ENCODE measurements at places on chromosomes 2 and 18.

DNA sequence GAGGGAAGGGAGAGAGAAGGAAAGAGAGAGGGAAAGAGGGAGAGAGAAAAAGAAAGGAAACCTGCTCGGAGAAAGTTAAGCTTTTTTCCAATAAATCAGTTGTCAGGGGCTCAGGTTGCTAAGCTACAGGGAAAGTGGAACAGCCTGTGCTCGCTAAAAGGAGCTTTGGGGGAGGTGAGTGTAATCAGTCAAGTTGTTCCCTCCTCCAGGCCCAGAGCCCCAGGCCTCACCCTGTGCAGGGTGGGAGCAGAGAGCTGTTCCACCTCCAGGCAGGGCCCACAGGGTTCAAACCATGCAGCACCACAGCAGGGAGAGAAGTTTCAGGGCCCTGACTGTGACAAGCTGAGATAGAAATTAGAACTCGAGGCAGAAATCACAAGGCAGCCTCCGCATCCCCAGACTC lies 56.4 kb upstream of the PPP1CB start:
- no peak for DNase-seq

GRCh38 chr2:57987835-57988573 lies 58.6 kb upstream of the VRK2 start:
- DNase-seq = no peak

DNA sequence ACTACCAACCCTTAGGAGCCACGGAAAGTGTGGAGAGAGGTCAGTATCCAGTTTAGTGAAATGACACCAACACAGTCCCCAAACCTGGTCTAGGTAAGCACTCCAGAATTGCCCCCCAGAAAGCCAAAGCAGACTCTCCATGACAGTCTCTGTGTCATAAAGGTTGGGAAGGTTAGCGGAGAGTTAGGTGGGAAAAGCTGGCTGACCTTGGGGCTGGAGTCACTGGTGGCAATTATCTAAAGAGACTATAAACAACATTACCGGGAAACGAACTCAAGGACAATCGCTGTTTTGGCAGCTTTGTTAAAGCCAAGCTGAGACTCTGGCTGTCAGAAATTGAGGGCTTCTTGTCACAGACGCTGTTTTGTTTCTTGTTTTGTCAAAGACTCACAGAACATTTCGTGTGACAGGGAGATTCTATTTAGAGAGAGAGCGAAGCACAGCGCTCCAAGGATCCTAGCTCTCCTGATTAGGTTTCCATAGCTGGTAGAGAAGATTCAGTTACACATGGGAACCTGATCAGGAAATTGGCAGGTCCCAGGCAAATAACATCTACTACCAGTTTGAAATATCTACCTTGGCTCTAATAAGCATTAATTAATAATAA lies 111.3 kb downstream of the LNPK start:
- no peak for DNase-seq

GRCh38 chr2:85504778-85505261 lies 34.1 kb upstream of the MAT2A start:
- peak; percentile 99 for DNase-seq

DNA sequence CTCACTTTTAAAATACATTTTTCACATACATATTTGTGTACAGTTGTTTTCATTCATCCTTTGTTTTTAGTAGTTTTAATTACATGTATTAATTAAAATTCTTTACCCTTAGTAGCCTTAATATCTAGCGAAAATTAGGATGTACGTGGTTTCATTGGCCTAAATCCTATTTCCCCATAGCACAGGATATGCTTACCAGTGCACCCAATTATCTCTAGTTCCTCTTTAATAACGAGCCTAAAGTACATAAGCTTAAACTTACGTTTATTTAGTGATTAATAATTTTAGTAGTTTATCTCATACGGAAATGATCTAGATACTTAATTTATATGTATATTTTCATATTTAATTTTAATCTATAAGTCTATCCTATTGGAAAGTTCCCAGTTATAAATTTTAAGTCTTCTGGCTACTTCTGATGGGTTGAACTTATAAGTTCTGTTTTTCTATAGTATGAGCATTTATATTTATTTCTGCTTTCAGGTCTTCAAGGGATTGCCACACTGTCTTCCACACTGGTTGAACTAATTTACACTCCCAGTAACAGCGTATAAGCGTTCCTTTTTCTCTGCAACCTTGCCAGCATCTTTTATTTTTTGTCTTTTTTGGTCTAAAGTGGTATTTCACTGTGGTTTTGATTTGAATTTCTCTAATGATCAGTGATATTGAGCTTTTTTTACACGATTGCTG lies 21.4 kb upstream of the RUFY4 start:
- DNase-seq = no peak

DNA sequence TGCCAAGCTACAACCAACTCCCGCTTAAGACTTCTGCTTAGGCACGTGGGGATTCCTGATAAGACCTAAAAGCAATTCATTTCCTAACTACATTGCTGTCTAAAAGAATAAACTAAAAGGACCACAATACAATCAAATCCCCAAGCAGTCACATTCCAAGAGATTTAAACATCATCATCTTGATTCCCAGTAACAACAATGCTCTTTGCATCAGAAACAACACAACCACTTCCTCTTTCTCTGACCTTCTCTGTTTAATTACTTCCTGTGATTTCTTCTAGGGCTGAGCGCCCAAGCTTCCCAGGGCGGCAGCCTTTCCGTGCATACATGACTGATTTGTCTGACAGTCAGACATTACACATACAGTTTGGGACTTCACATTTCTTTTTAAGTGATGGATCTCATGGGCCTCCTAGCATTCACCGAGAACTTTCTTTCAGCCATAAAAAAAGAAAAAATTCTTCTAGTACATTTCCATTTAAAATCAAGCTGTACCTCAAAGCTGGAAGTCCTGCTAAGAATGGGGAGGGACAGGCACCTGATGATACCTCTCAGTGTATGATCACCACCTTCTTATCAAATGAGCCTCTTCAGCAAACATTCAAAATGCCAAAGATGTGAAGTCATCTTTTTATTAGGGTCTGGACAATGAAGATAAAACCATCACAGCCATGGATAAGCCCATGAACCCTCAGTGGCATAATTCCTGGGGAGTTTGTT lies 11.5 kb downstream of the SPRED2 start:
- DNase-seq = no peak
